ENCODE measurements at places on chromosomes 1 and 21.

GRCh38 chr1:63674238-63674864 is 81.1 kb downstream of the PGM1 start:
- ATAC-seq = peak; percentile 65

GRCh38 chr1:113106910-113107309 is 33.9 kb downstream of the LRIG2 start:
- ATAC-seq = no peak

- ATAC-seq = no peak
Measured at GRCh38 chr1:57986432-57986831, 560.1 kb downstream of the OMA1 start.

DNA sequence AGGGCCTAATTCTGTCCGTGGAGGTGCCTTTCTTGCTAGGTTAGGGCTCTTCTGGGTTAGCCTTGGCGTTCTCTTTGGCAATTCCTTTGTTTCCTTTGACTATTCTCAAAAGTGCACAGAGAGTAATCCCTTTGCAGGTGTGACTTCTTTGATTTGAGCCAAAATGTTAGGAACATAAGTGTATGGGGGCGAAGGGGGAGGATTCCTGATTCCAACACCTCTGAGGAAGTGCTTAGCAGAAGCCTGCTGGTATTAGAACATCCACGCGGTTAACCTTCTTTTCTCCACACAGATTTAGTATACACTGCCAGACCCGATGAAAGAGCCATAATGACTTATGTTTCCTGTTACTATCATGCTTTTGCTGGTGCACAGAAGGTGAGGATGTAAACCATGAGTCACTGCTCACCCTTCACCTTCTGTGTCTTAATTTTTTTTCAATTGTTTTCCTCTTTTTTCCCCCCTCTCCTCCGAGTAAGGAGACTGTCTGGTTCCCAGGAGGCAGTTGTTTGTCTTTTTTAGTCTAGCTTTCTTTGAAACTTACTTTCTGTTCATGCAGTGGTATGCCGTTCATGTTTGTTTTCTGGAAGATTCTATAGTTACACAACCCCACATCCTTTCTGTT is 48.0 kb downstream of the ACTN2 start:
- ATAC-seq = no peak

- no peak for ATAC-seq
Measured at GRCh38 chr1:205965036-205965884, 22.0 kb upstream of the SLC26A9 start.

- no peak for ATAC-seq
Measured at GRCh38 chr1:29461115-29461739, 224.9 kb downstream of the PTPRU start.

DNA sequence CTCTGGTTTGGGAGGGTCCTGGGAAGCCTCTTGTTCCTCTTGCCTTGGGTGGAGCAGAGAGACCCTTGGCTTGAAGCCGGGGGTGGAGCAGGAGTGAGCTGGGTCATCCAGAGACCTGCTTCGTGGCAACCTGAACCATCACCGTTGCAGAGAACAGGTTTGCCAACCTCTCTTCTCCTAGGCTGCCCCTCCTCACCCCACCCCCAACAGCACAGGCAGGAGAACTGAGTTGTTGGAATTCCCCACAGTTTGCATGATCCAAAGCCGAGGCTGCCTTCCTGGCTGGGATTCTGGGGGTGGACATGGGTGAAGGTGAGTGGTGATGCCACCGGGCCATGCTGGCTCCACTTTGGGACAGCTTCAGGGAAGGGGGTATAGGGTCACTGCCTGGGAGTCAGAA is 2.2 kb downstream of the WNT4 start:
- peak; percentile 14 for ATAC-seq

All from esophagus mucosa (tissue), 1 donor.